ENCODE measurements at places on chromosomes 7 and 10.

DNA sequence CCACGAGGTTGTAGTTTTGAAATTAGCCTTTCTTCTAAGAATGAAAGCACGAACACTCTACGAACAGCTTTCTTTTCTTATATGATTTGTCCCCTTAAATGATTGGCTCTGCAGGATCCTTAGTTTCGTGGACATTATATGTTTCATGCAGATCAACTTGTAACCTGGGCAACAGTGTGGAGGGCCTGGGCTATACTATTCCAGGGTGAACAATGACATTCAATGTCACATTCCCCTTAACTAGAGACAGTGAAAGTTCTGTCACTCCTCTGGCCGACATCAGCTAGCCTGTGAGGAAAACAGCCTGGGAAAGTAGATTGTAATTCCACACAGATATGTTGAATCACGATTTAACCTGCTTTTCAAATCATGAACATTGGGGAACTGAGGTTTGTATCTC lies 23.4 kb downstream of the TAS2R16 start:
- DNase-seq = no peak

- no peak for DNase-seq
Observed at GRCh38 chr10:133358925-133359310, 1.1 kb upstream of the FUOM start.

DNA sequence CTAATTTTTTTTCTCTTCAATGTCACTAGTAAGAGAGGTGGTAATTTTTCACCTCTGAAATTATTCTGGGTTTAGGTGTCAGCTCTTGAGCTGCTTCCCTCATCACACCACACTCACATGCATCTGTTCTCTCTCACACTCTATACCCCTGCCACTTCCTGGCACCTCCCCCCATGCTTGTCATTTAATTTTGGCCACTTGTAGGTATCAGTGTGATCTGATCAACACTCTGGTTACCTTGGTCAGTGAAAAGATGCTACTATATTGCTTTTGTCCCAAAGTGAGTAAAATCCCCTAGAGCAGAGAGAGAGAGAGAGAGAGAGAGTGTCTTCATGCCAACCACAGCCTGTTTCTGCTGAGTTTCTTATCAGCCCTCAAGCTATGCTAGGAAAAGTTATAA lies 42.5 kb downstream of the STK17A start:
- no peak for DNase-seq

- no peak for DNase-seq
Observed at GRCh38 chr7:24325708-24326107, 41.7 kb downstream of the NPY start.

DNA sequence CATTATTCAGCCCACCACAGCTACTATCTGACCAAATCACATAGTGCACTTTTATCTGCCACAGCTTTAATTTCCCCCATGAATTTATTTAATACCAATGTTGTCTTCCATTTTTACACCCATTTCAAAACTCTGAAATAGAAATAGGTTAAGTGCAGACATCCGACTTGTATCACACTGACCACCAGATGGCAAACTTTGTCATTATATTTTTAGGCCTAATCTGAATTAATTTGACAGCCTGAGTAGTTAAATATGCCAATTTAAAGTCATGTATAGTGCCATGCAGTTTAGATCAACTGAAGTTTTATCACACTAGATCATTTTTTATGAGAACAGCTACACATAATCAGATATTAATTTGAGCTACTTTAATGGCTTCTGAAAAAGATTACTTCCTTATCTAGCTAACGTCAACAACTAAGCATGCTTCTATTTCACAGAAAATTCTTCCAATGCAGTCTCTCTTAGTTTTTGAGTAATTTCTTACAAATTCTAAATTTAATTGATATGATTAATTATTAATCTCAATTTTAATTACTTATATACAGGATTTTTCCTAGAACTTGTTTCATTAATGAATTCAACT lies 566.4 kb downstream of the GFRA1 start:
- no peak for DNase-seq

- no peak for DNase-seq
Observed at GRCh38 chr7:83468251-83468739, 180.6 kb downstream of the SEMA3E start.

DNA sequence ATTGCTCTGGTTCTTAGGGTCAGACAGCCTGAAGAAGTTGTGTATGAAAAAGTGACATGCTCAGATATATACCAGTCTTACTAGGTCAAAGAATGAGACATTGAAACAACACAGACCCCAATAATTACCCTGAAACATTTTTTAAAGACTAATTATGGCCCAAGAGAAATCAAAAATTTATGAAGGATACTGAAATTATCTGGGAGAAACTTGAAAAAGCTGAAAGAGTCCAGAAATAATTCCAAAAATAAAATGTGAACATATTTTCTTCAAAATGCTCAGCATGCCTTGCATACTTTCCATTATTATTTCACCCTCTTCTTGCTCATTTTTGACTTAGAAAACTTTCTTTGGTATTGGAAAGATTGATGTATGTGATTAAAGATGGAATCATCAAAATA lies 198.9 kb upstream of the CCDC6 start:
- DNase-seq = no peak

- no peak for DNase-seq
Observed at GRCh38 chr10:102721954-102722353, 7.5 kb downstream of the SFXN2 start.

- DNase-seq = no peak
Observed at GRCh38 chr10:7755103-7755502, 32.7 kb downstream of the KIN start.

- no peak for DNase-seq
Observed at GRCh38 chr10:123527151-123527550, 139.0 kb upstream of the GPR26 start.

- DNase-seq = no peak
Observed at GRCh38 chr10:80491251-80492102, 37.4 kb downstream of the TSPAN14 start.

- no peak for DNase-seq
Observed at GRCh38 chr10:125043841-125044658, 102.1 kb downstream of the ZRANB1 start.

GRCh38 chr10:21953585-21954057 lies 49.9 kb downstream of the DNAJC1 start:
- no peak for DNase-seq

GRCh38 chr7:38410056-38410455 lies 136.6 kb upstream of the TARP start:
- no peak for DNase-seq

DNA sequence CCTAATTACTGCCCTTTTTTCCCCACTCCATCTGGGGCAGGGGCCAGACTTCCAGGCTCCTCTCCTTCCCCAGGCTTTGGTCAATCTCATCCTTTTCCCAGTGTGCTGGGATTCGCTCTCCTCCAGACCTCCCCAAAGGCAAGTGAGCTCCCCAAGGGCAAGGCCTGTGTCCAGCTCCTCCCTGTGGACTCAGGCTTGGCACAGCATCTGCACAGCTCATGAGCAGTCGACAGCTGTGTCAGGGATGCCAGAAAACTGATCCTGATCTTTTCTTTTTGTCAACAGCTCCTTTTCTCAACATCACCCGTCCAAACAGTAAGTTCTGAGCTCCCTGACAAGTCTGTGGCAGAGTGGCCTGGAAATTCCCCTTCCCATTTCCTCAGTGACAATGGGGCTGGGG lies 67.1 kb downstream of the C10orf120 start:
- no peak for DNase-seq

DNA sequence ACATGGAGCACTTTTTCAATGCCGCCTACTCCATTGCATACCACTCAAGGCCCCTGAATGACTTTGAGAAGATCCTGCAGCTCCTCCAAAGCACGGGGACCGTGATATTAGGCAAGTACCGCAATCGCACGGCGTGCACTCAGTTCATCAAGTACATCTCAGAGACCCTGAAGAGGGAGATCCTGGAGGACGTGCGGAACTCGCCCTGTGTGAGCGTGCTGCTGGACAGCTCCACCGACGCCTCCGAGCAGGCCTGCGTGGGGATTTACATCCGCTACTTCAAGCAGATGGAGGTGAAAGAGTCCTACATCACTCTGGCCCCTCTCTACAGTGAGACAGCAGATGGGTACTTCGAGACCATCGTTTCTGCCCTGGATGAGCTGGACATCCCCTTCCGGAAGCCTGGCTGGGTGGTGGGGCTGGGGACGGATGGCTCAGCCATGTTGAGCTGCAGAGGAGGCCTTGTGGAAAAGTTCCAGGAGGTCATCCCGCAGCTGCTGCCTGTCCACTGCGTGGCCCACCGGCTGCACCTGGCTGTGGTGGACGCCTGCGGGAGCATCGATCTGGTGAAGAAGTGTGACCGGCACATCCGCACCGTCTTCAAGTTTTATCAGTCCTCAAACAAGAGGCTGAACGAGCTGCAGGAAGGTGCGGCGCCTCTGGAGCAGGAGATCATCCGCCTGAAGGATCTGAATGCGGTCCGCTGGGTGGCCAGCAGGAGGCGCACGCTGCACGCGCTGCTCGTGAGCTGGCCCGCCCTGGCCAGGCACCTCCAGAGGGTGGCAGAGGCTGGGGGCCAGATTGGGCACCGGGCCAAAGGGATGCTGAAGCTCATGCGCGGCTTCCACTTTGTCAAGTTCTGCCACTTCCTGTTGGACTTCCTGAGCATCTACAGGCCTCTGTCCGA lies 12.7 kb upstream of the ATP6V0E2 start:
- DNase-seq = no peak

DNA sequence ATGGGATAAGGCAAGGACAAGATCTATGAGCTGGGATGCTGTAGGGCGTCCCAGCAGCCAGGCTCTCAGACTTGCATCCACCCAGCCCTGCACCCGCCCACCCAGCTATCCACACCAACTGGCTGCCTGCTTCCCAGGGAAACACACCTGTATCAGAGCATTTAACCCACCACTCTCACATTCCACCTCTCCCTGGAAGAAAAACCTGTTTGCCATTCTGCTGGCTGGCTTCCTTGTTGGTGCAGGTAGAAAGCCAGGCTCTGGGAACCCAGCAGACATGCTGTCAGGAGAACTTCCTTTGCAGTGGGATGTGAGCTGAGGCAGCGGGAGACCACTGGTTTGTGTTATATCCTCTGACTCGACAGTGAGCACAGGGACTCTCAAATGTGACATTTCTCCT lies 67.0 kb downstream of the FAM241B start:
- DNase-seq = no peak

GRCh38 chr10:57320416-57320815 lies 947.3 kb downstream of the IPMK start:
- DNase-seq = no peak

DNA sequence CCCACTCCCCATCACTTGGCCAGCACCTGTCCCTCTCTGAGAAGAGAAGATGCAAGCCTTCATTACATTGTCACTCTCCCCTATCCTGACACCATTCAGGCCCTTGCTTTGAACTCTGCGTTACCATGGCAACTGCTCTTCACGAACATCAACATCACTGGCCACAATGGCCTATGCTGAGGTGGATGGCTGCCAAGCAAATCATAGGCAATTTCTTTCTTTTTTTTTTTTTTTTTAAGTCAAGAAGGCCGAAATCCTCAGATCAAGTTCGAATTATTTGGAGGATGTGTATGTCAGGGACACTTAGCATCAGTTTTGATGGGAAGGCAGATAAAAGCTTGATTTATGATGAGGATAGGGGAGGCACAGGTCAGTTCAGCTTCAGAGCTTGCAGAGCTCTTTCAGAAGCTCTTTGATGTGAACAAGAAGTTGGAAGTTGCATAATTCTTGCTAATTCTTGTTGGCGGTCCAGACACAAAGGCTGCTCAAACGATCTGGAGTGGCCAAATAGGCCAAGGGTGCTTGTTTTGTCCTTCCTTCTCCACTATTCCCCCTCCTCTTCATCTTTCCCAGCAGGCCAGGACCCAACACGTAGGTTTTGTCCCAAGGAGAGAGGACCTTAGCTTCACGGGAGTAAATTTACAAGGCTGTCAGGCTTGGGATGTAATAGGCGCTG lies 179.9 kb upstream of the NPVF start:
- no peak for DNase-seq

- DNase-seq = no peak
Observed at GRCh38 chr10:44651834-44652233, 259.3 kb upstream of the TMEM72 start.

DNA sequence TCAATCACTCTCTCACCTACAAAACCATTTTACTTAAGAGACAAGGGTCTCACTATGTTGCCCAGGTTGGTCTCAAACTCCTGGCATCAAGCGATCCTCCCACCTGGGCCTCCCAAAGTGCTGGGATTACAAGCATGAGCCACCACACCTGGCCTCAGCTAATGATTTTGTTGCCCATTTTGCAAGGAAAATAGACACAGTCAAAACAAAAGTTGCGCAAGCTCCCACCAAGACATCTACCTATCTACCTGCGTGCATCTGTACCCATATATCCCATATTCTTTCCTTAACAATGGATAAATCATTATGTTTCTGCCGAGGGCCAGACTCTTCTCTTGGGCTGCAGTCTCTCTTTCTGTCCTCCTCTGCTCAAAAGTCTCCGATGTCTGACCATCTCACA lies 67.3 kb downstream of the APBB1IP start:
- no peak for DNase-seq

DNA sequence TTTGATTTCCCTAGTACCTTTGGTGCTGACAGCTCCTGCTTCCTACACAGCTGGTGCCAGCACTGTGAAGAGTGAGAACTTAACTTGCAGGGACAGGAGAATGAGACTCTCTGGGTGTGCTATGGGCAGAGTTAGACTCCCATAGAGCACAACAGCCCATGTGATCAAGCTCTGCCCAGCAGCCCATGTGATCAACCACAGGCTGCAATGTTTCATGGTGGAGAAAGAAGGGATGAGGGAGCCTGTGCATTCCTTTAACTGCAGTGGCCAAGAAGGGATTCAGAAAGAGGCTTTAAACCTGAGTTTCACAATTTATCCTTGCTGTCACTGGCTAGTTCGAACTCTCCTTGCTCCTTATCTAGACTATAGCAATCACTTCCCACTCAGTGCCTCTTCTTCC lies 10.0 kb upstream of the MEST start:
- no peak for DNase-seq

- no peak for DNase-seq
Observed at GRCh38 chr10:96272316-96273280, 1.2 kb upstream of the BLNK start.

Measured in activated CD8-positive, alpha-beta memory T cell treated with anti-CD3 and anti-CD28 coated beads for 48 hours (primary cell).